CD8-positive, alpha-beta T cell (primary cell): ENCODE measurements at places on chromosomes 1 and 21. TPM values are rescaled to one million over a fixed set of nuclear protein-coding genes. Genes with fewer than 3 reads are reported as not detected.

Gene OVAAL
- total RNA-seq = not detected

GRCh38 chr1:47444297-47444561 lies 6.4 kb downstream of the FOXD2 start:
- DNase-seq = no peak

DNA sequence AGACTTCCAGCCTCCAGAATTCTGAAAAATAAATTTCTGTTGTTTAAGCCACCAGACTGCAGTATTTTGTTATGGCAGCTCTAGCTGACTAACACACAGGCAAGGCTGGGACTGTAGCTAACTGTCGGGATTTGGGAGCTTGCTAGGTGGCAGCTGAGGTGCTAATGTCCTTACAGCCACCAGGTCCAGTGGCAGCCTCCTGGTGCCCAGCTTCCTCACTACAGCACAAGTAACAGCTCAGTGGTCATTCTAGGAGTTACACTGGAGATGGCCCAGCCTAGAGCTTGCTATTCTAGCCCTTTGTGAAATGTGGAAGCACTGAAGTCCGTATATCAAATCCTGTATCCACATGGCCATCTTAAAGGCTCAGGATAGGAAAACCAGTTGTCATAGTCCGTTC lies 4.3 kb upstream of the C1orf115 start:
- no peak for DNase-seq

Gene MACO1
- 47.0 TPM for total RNA-seq

DNA sequence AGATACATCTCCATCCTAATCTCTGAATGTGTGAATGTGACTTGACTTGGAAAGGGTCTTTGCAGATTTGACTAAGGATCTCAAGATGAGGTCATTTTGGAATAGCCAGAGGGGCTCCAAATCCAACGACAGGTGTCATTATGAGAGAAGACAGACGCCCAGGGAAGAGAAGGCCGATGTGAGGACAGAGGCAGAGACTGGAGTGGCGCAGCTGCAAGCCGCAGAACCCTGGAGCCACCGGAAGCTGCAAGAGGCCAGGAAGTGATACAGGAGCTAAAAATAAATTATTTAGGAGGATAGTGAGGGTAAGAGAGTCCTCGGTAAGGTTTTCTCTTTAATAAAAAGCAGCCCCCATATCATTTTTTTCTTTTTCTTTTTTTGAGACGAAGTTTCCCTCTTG lies 9.7 kb upstream of the AADACL4 start:
- no peak for DNase-seq

GRCh38 chr1:48466594-48466993 lies 5.4 kb downstream of the SPATA6 start:
- DNase-seq = no peak

DNA sequence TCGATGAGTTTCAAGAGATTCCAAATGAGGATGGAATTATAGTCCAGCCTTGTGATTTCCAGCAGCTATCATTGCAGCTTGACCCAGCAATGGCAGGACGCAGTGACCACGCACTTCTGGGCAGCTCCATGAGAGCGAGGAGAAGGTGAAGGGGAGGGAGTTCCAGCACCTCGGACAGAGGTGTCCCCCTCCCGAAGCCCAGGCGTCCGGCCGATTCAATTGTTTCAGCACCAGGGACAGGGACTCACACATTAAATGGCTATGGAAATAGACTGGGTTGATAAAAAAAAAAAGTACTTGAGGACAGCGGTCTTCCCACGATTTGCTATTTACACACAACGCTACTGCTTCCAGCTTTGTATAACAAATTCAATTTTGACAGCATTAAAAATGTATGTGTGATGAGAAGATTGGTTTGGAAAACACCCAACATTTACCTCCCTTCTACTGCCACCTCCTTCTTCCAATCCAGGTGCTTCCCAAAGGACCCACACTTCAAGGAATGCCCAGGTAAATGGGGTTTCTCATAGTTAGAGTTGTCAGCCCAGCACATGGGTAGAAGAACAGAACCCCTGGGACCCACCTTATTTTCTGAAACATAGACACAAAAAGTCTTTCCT lies 71.8 kb downstream of the DISP3 start:
- no peak for DNase-seq

Gene OR2T11
- not detected for total RNA-seq

DNA sequence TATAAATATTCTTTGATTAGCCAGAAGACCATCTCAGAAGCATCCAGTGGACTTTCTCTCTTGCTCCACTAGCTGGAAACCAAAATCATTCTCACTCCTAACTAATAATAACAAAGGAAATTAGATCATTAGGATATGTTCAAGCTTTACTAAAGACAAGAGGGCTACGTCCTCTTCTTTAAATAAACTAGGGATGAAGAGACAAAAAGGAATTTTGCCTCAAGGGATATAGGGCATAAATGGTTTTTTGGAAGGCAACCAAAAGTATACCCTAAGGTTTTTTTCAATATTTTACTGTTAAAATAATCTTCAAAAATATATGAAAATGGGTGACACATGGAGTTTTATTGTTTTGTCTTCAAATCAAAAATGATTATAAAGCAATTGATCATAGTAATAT lies 745.8 kb downstream of the MRPL39 start:
- no peak for DNase-seq

GRCh38 chr1:155253797-155254196 lies 1.5 kb downstream of the ENTREP3 start:
- no peak for DNase-seq

GRCh38 chr21:15210235-15210678 lies 145.5 kb upstream of the NRIP1 start:
- no peak for DNase-seq

Gene ARHGAP30
- 63.6 TPM for total RNA-seq

DNA sequence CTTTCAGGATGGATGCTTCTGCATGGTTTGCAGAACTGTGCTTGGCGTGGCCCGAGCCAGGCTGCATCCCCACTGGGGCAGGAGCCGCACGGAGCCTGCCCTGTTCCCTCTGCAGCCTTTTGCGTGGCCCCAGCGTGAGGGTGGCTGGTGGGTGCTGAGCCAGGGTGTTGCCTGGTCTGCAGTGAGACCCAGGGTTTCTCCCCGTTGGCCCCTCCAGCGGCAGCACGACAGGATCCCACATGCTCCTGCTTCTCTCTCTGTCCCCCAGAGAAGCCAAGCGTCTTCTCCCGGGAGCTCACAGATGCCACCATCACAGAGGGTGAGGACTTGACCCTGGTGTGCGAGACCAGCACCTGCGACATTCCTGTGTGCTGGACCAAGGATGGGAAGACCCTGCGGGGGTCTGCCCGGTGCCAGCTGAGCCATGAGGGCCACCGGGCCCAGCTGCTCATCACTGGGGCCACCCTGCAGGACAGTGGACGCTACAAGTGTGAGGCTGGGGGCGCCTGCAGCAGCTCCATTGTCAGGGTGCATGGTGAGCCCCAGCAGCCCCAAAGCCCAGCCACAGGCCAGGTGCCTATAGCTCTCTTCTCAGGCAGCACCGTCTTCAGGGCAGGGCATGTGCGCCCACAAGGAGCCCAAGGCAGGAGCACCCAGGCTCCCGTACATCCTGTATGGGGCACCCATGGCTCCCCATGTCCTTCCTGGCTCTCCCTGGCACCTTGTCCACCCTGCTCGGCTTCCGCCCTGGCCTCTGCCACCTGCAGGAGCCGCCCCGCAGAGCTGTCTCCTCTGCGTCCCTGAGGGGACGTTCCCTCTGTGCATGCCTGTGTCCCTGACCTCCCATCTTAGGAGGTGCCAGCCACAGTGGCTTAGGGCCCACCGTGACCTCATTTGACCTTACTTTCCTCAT lies 78.9 kb downstream of the OBSCN start:
- no peak for DNase-seq

DNA sequence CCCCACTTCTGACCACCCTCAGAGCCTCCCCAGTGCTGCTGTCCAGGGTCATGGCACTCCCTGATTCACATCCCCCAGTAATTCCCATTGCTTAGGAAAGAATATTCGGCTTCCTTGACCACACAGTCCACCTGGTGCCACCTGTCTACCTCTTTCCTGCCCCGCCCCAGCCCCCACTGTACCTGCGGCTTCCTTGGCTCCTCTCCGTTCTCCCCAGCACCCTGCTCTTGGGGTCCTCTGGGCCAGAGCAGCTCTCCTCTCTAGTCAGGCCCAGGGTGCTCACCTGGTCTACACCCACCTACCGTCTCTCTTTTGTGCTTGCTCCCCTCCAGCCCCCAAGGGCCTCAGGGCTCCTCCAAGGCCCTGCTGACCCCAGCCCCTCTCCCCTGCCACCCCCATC lies 142.6 kb downstream of the PEX14 start:
- no peak for DNase-seq

GRCh38 chr1:14624941-14625340 lies 26.5 kb downstream of the KAZN start:
- DNase-seq = no peak

- DNase-seq = no peak
Observed at GRCh38 chr1:53259932-53260331, 21.6 kb upstream of the MAGOH start.

DNA sequence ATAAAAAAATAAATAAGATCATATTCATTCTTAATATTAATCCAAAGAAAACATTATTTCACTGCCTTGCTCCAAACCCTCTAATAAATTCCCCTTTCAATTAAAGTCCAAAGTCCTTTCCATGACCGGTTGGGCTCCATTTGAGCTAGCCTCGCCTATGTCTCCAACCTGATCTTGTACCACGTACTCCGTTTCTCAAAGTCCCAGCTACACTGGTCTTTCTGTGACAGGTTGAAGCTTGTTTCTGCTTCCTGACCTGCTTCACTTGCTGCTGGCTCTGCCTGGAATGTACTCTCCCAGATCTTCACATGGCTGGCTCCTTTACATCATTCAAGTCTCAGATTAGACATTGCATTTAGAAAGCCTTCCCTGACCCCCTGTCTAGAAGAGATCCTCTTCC lies 16.4 kb downstream of the RPL5 start:
- no peak for DNase-seq

DNA sequence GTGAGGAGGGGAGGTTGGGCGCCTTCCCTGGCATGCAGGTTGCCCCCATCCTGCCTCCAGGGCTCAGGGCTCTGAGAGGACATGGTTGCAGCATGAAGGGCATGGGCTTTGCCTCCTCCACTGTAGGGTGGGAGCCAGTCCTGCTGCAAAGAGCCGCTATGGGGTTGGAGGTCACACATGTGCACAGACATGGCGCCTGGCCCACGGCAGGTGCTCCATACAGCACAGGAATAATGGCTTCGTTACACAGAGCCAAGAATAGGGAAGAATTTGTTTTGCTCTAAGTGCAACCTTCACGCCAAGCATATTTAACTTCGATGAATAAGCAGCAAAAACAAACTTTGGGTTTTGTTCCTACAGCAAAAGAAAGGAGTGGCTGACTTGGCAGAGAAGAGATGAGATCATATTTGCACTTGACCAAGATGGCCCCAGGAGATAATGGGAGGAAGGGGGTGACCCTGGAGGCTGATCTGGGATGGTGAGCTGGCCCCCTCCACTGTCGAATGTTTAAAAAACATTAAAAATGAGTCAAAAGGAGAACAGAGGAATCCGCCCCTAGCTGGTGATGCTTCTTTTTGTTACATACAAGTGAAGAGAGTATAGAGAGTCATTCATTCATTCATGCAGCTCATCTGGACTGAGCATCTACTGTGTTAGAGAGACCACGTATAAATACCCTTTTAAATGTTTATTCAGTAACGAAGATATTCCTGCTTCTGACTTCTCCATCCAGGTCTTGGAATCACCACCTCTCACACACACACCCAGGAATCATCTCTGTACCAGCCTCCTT lies 12.4 kb upstream of the C2CD2 start:
- DNase-seq = no peak

DNA sequence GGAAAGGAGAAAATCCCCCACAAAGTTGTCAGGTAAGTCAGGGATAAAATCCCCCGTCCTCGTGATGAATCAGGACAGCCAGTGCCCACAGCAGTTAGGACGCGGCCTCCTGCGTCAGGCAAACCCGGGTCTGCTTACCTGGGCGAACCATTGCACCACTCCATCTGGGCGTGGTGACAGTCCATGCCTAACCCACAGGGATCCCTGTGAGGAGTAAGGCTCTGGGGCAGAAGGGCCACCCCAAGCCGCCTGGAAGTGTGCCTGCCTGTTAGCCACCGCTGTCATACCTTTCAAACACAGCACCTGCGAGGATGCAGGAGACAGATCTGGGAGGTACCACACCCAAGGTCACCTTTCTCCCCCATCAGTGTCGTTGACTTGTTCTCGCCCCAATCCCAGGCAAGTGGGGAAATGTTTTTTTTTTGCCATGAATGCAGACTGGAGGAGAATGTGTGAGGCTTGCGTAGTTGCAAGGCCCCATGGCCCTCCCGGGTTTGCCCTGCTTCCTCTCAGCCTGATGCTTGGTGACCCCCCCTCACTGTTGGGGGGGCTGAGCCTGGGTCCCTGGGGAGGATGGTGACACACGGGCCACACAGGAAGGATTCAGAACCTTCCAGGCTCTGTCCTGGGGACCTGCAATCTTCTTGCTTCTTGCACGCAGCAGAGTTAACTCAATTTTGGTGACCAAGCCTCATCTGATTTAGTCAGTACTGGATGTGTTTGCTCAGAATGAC lies 107.0 kb downstream of the PGBD5 start:
- DNase-seq = no peak

- no peak for DNase-seq
Observed at GRCh38 chr1:176501599-176501998, 38.6 kb downstream of the PAPPA2 start.

DNA sequence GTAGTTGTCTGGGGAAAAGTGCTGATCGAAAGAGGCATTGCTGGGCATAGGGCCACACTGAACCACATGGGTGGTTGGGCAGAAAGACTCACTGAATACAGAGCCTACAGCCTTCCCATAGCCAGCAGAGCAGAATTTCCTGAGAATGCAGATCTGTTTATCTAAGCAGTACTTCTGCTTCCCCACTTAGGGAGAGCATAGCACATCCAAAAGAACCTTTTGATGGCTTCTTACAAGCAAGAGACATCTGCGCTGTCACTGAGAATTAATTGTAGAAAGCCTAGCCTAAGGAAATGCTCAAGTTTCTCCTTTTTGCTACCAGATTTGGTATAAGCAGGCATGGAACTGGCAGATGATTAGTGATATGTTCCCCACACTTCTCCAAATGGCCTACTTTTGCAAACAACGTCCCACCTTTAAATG lies 13.0 kb upstream of the KLHDC8A start:
- no peak for DNase-seq

Gene LCE1D
- not detected for total RNA-seq

Gene RRP1
- total RNA-seq = 26.9 TPM

GRCh38 chr1:14782741-14783591 lies 184.5 kb downstream of the KAZN start:
- DNase-seq = no peak

Gene PDZK1IP1
- not detected for total RNA-seq

Gene SLC9C2
- total RNA-seq = not detected

DNA sequence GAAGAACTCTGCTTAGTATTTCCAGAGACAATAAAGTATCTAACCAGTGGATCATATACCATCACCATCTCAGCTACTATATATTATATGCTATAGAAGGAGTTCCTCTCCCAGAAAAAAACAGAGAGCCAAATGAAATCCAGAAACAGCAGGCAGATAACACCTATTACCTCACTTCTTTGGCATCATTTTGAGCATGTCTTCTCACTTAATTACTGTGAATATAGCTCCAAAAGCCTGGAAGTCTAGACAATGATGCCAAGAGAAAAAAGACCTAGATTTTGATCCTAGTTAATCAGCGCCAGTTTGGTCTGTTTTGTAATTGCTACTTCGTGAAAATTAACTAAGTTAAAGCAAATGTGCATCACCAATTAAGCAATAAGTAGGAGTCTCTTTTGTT lies 131.3 kb downstream of the EIF4G3 start:
- no peak for DNase-seq

GRCh38 chr1:155051342-155051776 lies 243 bp downstream of the ADAM15 start:
- peak; percentile 62 for DNase-seq
